ENCODE measurements at places on chromosomes 16 and 17.
A peak's percentile ranks its signal among the peaks of the same experiment; 100 is the strongest.

GRCh38 chr16:28504707-28505404, 1.8 kb downstream of the IL27 start:
- DNase-seq = no peak

GRCh38 chr17:17156511-17156910, 49.6 kb downstream of the PLD6 start:
- DNase-seq = no peak

DNA sequence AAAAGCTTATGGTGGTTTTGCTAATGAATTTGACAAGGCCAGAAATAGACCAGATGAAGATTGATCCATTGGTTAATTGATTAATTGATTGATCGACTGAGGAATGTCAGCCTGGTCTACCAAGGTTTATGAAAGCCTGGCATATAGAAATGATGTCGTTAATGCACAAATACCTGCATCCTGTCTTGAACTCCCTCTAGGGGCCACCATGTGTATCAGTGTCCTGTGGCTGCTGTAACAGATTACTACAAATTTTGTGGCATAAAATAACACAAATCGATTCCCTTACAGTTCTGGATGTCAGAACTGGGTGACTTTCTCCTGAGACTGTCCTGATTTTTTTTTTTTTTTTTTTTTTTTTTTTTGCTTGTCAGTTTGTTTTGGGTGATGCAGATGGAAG, 553.2 kb downstream of the MAF start:
- peak; percentile 46 for DNase-seq

GRCh38 chr17:17552351-17553216, 38.9 kb downstream of the PEMT start:
- no peak for DNase-seq

DNA sequence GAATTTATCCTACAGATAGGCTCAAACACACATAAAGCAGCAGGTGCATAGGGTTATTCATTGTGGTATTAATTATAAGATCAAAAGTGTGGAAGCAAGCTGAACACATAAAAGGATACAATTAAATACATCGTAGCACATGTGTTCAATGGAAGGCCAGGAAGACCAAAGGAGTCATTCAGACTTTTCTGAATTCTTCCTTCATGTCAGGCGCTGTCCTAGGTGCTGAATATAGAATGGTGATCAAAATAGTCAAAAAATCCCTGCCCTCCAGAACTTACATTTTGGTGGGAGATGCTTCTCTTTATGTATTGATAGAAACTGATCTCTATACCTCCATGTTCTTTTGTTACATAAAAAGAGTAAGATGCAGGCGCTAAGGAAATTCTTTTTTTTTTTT, 439.0 kb upstream of the ASIC2 start:
- no peak for DNase-seq

DNA sequence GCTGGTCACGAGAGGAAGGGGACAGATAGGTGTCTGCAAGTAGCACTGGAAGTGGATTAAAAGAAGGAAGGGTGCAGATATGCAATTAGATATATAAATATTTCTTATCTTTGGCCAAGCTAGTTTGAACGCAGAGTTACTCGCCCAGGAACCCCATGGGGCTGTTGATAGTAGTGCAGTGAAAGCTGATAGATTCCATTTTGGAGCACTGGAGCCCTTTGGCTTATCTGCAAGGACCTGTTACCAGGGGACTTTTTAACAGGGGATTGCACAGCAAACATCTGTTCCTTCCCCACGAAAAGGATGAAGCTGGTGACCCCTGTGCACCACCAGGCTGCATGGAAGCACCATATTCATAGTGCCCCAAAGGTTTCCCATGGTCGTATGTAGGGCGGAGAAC, 218.7 kb downstream of the SHISA9 start:
- DNase-seq = no peak

GRCh38 chr17:38867968-38868816, 1.7 kb upstream of the LASP1 start:
- DNase-seq = no peak

GRCh38 chr16:67673712-67674580, 7.3 kb downstream of the C16orf86 start:
- peak; percentile 82 for DNase-seq
